ENCODE measurements at places on chromosomes 5 and 9.

DNA sequence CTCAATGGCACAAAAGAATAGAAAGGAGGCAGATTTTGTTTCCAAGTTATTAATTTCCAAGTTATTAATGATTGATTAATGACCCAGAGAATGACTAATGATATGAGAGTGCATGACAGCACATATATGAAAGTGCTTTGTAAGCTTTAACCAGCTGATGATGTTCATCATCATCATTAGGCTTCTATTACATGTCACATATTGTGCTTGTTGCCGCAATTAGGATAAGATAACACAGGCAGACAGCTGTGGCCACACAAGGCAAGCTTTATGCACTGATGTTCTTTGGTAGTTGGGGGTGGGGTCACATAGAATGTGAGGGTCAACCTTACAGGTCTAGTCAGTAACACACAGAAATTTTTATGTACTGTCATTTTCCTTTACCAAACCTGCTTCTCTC lies 219.7 kb downstream of the TRPM3 start:
- DNase-seq: no peak

GRCh38 chr9:70315389-70315788 lies 56.6 kb downstream of the SMC5 start:
- DNase-seq: no peak

GRCh38 chr5:157193699-157194424 lies 13.2 kb downstream of the ITK start:
- DNase-seq: no peak

DNA sequence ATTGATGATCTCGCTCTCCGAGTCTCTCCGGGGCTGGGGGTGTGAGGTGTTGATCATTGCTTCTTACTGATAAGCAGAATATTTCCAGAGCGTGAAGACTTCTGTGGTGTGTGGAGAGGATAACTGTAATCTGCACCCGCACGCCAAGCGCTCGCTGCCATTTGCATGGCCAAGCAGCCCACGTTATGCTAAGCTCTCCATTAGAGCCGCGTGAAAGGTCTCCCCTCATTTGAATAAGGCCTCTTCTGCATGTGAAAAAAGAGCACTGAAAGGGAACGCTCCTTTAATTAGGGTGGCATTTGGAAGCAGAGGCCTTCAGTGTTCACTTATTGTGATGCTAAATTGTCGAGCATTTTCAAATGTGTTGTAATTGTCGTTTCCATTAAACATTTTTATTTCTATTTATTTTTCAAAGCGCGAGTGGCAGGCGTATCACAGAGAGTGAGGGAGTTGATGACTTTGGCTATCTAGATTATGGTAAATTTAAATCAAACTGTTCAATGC lies 163.6 kb upstream of the IRX2 start:
- DNase-seq: no peak

Measured in thyroid gland (tissue), 4 donors.